ENCODE measurements at places on chromosomes 5 and 9. TPM values are rescaled to one million over a fixed set of nuclear protein-coding genes. Genes with fewer than 3 reads are reported as not detected.

DNA sequence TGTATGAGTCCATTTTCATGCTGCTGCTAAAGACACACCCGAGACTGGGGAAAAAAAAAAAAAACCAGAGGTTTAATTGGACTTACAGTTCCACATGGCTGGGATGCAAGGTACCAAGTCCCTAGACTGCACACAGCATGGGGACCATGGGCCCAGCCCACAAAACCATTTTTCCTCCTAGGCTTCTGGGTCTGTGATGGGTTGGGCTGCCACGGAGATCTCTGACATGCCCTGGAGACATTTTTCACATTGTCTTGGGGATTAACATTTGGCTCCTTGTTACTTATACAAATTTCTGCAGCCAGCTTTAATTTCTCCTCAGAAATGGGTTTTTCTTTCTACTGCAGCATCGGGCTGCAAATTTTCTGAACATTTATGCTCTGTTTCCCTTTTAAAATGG, 340.3 kb upstream of the NUDT12 start:
- DNase-seq = no peak

DNA sequence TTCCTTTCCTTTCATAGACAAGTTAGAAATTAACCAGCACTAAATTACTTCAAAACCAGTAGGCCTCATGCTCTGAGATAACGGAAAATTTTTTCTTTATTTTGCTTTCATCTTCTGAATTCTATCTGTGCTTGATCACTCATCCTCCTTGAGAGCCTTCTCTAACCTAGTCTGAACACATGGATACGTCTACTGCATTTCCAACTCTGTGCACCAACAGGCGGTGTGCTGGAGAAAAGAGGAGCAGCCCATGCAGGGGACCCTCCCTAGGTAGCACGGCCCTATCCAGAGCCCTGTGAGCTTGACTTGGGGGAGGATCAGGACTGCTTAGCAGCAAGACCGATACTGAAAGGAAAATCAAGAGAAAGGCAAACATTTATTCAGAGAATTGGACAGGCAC, 149.8 kb downstream of the AUH start:
- DNase-seq = no peak

- DNase-seq = no peak
These were observed 291.7 kb downstream of the TMEM167A start for GRCh38 chr5:82785456-82785855.

GRCh38 chr9:13244181-13244580, 35.3 kb downstream of the MPDZ start:
- DNase-seq = no peak

- DNase-seq = no peak
These were observed 10.4 kb upstream of the C5orf63 start for GRCh38 chr5:127083711-127084110.

DNA sequence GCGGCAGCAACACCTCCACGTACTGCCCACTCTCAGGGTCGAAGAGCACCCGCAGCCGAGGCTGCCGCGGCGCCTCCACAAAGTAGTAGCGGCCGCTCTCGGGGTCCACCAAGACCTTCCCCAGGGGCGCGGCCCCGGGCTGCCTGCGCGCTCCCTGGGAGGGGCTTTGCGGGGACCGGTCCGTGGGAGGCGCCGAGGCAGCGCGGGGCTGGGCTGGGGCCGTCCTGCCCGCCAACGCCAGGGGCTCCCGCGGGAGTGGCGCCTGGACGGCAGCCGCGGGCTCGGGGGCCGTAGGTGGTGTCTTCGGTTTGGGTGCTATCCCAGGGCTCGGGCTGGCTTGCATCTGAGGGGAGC, 2.6 kb upstream of the MZB1 start:
- no peak for DNase-seq

GRCh38 chr5:124060011-124060410, 548.0 kb downstream of the CSNK1G3 start:
- DNase-seq = no peak

DNA sequence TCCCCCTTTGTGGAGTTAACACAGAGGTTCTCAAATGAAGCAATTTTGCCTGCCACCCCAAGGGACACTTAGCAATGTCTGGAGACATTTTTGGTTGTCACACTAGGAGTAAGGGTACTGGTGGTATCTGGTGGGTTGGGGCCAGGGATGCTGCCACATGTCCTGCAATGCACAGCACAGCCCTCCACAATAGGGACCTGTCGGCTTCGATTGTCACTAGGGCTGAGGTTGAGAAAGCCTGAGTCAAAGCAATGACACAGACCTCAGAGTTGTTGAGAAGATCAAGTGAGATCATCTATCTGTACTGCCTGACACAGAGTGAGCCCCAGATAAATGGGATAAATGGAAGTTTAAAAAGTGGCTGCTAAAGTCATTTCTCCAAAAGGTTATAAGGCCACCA, 249.2 kb upstream of the KLF4 start:
- no peak for DNase-seq

GRCh38 chr5:126597156-126597555, 2.1 kb upstream of the ALDH7A1 start:
- no peak for DNase-seq

DNA sequence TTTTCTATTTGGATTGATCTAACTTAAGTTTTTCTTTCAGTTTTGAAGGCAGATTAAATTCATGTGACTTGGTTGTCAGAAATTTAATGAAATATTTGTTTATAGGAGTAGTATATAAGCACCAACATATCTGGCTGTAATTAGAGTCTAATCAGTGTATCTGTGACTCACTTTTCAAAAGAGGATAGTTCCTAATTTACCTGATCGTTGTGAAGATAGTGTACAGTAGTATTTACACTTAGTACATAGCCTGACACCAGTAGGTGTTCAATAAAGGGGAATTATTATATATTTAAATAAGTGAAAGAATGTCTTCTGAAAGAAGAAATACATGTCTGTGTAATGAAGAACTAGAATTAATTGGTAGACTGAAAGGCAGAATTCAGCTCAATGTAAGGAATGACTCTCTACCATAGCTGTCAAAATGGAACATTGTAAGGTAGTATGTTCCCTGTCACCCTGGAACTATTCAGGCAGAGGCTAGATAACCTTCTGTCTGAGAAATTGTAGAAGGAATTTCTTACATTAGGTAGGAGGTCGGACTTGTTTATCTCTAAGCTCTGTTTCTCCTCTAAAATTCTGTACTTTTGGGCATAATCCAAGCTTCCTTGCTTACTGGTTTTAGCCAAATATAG, 8.6 kb downstream of the TGFBR1 start:
- DNase-seq = no peak

GRCh38 chr5:124735169-124735858, 11.1 kb downstream of the ZNF608 start:
- no peak for DNase-seq

- DNase-seq = no peak
These were observed 31.5 kb upstream of the ALDH1A1 start for GRCh38 chr9:72984226-72984947.

GRCh38 chr9:133563291-133563796, 28.8 kb downstream of the ADAMTSL2 start:
- no peak for DNase-seq

DNA sequence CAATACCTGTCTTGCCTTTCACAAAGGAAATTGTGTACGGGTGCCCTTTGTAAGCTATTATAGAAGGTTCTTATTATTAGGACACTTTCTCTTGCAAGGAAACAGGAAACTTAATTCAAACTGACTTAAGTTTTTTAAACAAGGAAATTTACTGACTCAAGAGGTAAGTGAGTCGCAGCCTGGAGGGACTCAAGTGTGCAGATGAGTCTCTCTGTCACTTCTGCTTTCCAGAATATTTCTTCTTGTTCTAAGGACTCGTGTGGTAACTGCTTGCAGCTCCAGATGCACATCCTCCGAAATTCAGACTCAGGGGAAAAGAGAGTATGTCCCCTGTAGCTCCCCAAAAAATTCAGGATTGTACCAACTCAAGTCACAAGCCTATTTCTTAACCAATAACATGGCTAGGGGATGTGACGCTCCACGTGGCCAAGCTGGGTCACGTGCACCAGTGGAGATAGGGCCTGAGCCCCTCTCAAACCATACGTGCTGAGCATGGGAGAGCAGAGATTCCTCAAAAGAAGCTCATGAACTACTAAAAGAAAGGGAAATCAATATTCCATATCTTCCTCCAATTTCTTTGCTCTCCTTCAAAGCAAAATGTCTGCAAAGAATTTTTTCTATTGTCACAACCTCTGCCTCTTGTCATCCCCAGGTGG, 49.2 kb upstream of the ERCC6L2 start:
- DNase-seq = no peak

DNA sequence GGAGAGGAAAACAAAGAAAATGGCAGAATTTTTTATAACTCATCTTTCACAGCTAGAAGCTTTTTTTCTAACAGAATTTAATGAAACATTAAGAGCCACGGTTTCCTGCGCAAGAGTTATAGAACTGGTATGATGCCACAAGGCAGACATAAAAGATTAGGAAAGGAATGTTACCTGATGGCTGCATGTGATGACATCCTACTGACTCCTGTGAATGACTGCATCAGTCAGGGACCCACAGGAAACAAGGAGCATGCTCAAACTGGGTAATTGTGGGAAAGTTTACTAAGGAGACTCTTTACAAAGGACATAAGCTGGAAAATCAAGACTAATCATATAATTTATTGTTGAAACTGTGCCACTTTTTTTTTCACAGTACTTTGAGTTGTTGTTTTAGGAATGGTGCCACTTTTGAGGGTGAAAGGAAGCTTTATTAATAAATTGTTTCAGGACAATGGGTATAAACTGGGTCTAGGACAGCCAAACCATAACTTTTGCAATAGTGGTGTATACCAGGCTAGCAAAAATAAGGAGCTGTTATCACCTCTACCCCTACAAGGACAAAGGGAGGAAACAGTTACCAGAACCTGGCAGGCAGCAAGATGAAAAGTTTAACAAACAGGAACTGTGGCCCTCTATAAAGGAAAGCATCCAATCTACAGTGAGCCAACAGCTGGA, 5.1 kb upstream of the TSLP start:
- DNase-seq = no peak

DNA sequence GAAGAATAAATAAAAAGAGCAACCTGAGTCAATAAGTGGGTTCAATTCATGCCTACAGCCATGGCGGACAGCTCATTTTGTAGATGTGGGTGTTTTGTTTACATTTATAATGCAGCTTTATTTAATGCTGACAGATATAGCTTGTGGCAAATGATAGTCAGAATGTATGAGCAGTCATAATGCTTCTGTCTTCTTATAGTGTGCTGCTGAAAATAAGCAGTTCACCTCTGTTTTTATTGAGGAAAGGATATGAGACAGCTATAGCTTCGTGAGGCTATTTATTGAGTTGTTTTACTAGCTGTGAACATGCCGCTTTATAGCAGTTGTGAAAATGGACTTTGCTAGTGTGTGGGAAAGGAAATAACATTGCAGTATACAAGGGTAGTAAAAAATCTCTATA, 147.4 kb downstream of the PBX3 start:
- DNase-seq = no peak

DNA sequence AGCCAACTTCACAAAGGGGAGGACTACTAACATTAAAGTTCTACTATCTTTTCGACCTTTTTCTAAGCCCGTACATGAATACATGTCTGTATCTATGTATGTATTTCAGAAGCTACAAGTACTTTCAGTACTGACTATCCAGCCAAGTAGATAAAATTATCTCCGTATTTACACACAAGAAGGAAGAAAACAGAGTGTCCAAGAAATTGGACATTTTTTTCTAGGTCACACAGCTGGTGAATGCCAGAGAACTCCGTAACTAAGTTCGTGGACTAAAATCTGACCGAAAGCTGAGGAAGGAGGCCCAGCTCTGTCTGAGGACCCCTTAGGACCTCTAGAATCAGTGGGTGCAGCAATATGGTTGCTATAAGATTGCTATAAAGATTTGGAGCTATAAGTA, 83.4 kb downstream of the MAMDC2 start:
- no peak for DNase-seq

GRCh38 chr9:130265431-130266235, at the start of gene HMCN2:
Gene HMCN2, plus strand, starts transcription at chr9:130265760. Its CDS starts 119 bp downstream, at chr9:130265879.
- DNase-seq = no peak

- no peak for DNase-seq
These were observed 10.4 kb upstream of the SSBP2 start for GRCh38 chr5:81761270-81761669.

DNA sequence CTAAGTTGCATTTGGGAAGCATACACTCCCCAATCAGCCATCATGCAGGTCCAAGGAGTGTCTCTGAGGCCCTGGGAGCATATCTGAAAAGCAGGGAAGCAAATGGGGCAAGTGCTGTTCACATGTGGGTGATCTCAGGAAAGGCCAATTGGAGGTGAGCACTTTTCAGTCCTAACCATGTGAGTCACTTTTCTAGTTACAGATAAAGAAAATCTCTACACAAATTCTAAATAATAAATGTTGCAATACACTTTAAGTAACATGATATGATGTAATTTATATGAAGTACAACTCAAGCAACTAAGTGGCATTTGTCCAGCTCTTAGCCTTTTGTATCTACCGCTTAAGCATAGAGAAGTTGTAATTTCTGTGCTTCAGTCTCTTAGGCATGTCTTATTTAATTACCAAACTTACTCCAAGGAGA, 18.4 kb downstream of the ADAMTS16 start:
- DNase-seq = no peak

DNA sequence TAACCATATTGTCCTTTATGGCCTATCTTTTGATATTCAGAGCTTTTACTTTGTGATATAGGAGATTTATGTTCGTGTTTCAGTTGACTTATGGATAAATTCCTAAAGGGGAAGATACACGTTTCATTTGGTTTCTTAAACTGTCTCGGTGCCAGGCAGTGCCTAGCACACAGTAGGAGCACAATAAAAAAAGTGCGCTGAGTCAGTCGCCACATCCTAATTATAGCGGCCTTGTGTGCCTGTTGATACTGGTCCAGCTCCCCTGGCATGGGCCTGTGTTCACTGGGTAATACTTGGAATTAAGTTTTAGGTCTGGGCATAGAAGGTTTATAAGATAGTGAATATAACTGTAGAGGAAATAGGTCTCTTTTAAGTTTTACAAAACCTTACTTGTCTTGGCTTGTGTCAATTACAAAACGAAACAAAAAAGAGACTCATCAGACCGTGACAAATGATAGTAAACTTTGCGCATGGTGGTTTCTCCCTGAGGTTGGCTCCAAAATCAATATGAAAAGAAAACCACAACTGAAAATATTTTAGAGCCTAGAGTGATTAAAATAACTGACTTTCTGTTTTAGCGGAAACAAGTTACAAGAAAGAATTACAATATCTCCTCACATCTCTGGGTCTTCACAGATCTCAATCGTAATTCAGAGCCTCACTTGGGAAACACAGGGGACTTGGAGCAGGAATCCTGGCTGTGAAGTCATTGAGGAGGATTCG, 84.8 kb downstream of the MVB12B start:
- no peak for DNase-seq

NIPBL gene
- 37.2 TPM for polyA plus RNA-seq

GNPDA1 gene
- polyA plus RNA-seq = 18.8 TPM

WDR36 gene
- 15.1 TPM for polyA plus RNA-seq

PAEP gene
- not detected for polyA plus RNA-seq

FSTL4 gene
- polyA plus RNA-seq = 3.6 TPM

Data from forelimb muscle (tissue), 1 donor.